Fibroblast of gingiva (primary cell): ENCODE measurements at places on chromosomes 13 and 19.

GRCh38 chr19:46494941-46495785, 504 bp downstream of the PNMA8B start:
- DNase-seq = no peak

DNA sequence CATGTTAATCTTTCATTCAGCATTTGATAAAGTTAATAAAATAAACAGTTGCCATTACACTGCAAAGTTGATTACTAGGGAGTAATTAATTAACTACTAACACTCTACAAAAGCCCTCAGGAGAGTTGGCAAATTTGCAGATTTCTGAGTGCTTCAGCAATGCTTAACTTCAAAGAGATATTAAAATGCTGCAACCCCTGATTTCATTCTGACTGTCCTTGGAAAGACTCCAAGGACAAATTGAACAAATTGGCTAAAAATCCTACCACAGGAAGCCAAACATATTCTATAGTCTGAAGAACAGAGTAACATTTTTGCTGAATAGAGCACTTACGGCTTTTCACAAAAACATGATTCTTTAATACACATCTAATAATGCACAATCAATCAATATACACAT, 1543.0 kb downstream of the SLITRK5 start:
- DNase-seq = no peak

DNA sequence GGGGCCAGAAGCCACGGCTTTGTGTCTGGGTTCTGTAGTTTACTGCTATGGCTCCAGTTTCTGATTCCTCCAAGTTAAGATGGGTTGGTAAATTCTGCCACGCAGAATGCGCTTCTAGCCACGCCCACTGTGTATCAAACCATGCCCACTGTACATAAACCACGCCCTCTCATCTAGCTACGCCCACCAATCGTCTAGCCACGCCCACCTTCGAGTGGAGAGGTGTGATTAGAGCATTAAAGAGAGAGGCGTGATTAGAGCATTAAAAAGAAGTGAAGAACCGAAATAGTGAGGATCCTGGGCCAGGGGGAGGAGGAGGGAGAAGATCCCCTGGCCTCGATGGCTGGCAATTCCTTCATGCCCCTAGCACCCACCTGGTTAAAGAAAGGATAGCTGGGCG, 43.7 kb upstream of the ADGRE5 start:
- DNase-seq = no peak

GRCh38 chr19:16527971-16528521, 14.2 kb downstream of the CHERP start:
- DNase-seq = no peak

DNA sequence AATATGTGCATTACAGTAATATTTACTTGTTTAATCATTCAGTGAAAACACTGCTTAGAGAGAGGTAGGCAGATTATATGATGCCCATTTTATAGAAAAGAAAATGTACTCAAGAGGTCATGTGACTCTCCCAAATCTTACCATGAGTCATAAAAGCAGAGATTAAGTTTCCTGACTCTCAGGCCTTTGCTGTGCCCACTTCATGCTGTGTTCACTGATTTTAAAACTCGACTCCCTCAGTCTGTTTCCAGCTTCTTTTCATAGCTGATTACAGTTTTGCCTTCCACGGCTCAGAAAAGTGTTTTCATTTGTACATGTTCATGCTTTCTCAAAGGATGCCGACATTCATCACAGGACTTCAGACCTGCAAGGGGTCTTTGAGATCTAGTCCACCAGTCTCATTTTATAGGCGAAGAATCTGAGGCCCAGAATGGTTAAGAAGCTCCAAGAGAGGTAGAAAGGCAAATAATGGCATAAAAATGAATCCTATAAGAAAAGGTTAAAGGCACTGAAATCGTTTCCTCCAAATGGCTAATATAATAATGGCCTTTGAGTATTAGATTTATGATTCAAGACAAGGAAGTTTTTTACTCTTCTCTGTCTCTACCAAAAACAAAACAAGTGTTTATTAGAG, 9.0 kb upstream of the IPO5 start:
- DNase-seq = peak; percentile 15

DNA sequence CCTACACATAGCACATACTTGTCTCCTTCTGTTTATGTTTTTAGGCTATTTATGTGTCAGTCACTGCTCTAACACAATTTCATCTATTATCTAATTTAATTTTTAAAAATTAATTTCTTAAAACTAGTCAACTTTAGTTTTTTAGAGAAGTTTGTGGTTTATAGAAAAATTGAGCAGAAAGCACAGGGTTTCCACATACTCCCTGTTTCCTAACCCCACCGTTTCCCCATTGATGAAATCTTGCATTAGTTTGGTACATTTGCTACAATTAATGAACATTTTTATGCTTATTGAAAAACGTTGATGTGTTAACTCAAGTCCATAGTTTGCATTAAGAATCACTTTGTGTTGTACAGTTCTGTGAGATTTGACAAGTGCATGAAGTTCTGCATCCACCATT, 53.5 kb downstream of the TNFSF13B start:
- DNase-seq = no peak

DNA sequence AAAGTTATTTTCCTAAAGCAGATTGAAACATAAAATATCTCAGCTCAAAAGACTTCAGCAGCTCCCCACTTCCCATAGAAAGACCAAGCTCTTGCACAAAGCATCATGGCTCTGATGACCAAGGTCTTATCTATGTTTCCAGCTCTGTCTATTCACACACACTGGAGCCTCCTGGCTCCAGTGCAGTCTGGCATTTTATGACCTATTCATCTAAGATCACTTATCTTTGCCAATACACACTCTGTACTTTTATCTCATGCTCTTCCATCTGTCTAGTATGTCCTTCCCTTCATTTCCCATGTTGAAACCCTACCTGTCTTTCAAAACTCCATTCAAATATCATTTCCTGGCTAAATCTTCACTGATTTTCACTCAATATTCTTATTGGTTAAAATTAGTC, 74.4 kb downstream of the FGF9 start:
- no peak for DNase-seq
